Esophagus muscularis mucosa (tissue), 4 donors: ENCODE measurements at places on chromosomes 4 and X. TPM values are rescaled to one million over a fixed set of nuclear protein-coding genes. Genes with fewer than 3 reads are reported as not detected.

Gene MID2
- 37.1 TPM for total RNA-seq

Gene UBE2A
- total RNA-seq, result 32.5 TPM

DNA sequence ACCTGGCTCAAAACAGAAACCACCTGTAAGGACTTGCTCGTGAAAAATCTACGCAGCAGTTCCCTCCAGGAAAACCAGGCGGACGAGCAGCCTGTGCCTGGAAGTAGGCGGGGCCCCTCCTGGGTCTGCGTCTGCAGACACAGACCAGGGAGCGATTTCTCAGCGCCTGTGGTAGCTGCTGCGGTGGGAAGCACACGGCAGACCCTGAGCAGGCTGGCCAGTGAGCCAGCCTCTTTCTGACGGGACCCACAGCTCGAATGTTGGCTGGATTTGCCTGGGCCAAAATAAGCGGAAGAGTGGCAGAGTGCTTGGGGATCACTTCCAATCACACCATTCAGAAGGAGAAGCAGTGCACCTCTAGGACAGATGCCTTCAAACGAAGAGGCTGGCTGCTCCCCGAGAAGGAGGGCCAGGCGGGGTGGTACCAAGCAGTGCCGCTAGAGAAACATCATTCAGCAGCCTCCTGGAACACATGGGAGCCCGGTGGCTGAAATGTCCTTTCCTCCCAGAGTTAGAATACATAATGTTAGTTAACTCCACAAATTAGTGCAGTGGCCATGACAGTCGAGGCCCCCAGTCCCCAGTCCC, 85.9 kb downstream of the GATB start:
- peak overlapping the region; percentile 48 for H3K4me3 ChIP-seq
- no peaks in the 10 kb centered on the region for H3K36me3 ChIP-seq
- H3K27ac ChIP-seq, result peak overlapping the region; percentile 38
- H3K4me1 ChIP-seq, result peaks cover 25% of the 10 kb centered on the region
- H3K27me3 ChIP-seq, result no peaks in the 10 kb centered on the region
- DNase-seq, result no peak

GRCh38 chrX:45758738-45759397, 558.2 kb upstream of the DIPK2B start:
- H3K27ac ChIP-seq, result no peak overlapping the region
- H3K27me3 ChIP-seq, result no peaks in the 10 kb centered on the region
- no peaks in the 10 kb centered on the region for H3K36me3 ChIP-seq
- no peaks in the 10 kb centered on the region for H3K4me1 ChIP-seq
- no peak overlapping the region for H3K4me3 ChIP-seq

- H3K27ac ChIP-seq, result no peak overlapping the region
- H3K4me1 ChIP-seq, result no peaks in the 10 kb centered on the region
- no peaks in the 10 kb centered on the region for H3K36me3 ChIP-seq
- no peaks in the 10 kb centered on the region for H3K27me3 ChIP-seq
- no peak for DNase-seq
Measured at GRCh38 chrX:18394477-18394876, 30.9 kb upstream of the CDKL5 start.

GRCh38 chrX:71171110-71171801, 26.6 kb downstream of the NLGN3 start:
- H3K4me1 ChIP-seq, result no peaks in the 10 kb centered on the region
- H3K36me3 ChIP-seq, result no peaks in the 10 kb centered on the region
- H3K4me3 ChIP-seq, result no peak overlapping the region
- H3K27ac ChIP-seq, result no peak overlapping the region
- no peak for DNase-seq
- no peaks in the 10 kb centered on the region for H3K27me3 ChIP-seq

DNA sequence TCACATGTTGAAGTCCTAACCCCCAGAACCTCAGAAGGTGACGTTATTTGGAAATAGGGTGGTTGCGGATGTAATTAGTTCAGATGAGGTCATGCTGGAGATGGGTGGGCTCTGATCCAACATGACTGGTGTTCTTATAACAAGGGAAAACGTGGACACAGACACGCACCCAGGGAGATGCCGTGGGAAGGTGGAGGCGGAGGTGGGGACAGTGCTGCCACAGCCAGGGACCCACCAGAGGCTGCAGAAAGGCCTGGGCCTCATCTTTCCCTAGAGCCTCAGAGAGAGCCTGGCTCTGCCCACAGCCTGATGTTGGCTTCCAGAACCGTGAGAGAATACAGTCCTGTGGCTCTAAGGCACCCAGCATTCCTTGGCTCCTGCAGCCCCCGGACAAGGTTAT, 7.9 kb upstream of the HMX1 start:
- no peaks in the 10 kb centered on the region for H3K36me3 ChIP-seq
- no peak for DNase-seq
- H3K4me1 ChIP-seq, result no peaks in the 10 kb centered on the region
- peaks cover 91% of the 10 kb centered on the region for H3K27me3 ChIP-seq

DNA sequence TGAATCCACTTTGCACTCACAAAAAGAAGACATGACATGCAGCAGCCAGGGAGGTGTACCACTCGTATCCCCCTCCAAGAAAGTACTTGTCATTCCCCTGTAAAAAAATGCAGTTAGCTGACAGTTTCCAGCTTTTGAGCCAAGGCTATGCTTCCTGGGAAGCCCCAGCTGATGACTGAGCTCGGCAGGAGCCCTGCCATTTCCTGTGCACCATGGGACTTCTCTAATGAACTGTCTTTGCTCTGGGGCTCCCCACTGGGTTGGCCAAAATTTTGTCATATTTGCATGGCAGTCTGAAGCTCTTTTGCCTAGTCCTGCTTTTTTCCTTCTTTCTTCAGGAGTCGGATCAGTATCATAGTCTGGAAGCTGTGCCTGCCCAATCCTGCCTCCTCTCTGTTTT, 104.5 kb upstream of the MAOA start:
- H3K27me3 ChIP-seq, result no peaks in the 10 kb centered on the region
- no peak overlapping the region for H3K27ac ChIP-seq
- no peak for DNase-seq
- H3K4me1 ChIP-seq, result no peaks in the 10 kb centered on the region
- H3K36me3 ChIP-seq, result no peaks in the 10 kb centered on the region

DNA sequence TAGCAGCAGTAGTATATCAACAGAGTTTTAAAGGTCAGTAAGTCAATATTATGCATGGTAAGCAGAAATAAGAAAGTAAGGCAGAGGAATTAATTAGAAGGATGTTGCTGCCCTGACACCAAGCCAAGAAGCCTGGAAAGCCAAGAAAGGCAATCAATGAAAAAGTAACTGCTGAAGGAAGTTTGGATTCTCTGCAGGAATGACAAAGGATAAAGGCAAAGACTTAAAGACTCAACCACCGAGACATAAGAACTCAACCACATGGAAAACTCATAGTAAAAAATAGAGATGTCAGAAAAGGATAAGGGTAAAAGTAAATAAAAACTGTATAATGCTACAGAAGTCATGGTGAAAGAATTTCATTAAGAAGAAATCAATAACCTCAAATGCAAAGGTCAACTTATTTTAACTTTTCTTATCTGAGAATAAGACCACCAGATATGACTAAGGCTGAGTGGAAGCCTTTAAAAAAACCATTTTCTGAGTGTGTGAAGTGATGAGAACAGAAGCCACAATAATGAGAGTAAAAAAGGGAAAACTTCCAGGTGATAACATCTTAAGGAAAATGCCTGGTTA, 55.2 kb downstream of the NEK1 start:
- no peak for DNase-seq
- H3K27ac ChIP-seq, result no peak overlapping the region
- H3K27me3 ChIP-seq, result no peaks in the 10 kb centered on the region
- peaks cover 41% of the 10 kb centered on the region for H3K36me3 ChIP-seq
- no peaks in the 10 kb centered on the region for H3K4me1 ChIP-seq
